ENCODE measurements at places on chromosomes 2 and 18.

DNA sequence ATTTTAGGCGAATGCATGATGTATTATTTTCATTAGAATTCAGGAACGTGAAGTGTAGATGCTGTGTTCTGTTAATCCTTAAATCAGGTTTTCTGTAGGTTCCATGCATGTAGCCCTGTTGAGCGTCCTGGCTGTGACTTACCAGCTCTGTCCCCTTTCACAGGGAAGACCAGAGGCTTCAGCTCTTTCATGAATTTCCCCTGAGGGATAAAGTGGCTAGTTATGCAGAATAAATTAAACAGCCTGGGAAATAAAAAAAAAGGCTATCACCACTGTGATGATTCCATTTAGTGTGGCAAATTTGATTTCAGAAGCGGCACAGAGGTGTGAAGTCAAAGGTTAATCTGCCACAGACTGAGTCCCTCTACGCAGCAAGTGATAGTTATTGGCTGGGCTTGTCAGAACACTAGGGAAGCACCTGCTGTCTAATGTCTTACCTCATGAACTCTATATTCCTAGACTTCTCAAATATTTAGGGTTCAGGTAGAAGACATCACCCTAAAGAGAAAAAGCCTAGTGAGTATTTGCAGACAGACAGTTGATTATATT is 61.6 kb upstream of the LINC00305 start:
- no peak overlapping the region for H3K27ac ChIP-seq
- no peaks in the 10 kb centered on the region for H3K27me3 ChIP-seq

- no peaks in the 10 kb centered on the region for H3K27me3 ChIP-seq
- no peak overlapping the region for H3K27ac ChIP-seq
- no peaks in the 10 kb centered on the region for H3K4me1 ChIP-seq
- DNase-seq: no peak
- no peak overlapping the region for H3K4me3 ChIP-seq
- H3K36me3 ChIP-seq: no peaks in the 10 kb centered on the region
Measured at GRCh38 chr2:209640358-209640757, 131.3 kb upstream of the UNC80 start.

DNA sequence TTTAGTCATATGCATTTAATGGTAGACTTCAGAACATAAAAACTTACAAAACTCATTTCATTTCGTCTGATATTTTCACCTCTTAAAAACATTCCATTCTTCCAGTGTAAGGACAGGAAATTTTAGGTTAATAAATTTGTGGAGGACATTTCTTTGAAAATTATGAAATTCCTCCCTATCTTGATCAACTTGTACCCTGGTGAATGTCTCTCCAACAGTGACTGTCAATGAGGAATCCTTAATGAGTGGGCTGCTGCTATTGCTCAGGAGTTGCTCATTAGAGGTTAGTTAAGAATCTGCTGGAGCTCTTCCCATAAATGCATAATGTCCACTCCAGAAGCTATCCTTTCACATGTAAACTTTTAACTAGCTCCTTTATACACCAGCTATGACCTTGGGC is 69.1 kb downstream of the LRP1B start:
- H3K4me3 ChIP-seq: no peak overlapping the region
- no peaks in the 10 kb centered on the region for H3K27me3 ChIP-seq
- no peaks in the 10 kb centered on the region for H3K4me1 ChIP-seq
- H3K27ac ChIP-seq: no peak overlapping the region
- DNase-seq: no peak

GRCh38 chr18:4758980-4759379 is 303.9 kb upstream of the DLGAP1 start:
- no peaks in the 10 kb centered on the region for H3K27me3 ChIP-seq
- H3K4me3 ChIP-seq: no peak overlapping the region
- no peak for DNase-seq
- no peak overlapping the region for H3K27ac ChIP-seq
- no peaks in the 10 kb centered on the region for H3K4me1 ChIP-seq

All from upper lobe of right lung (tissue), 1 donor.